ENCODE measurements at places on chromosomes 2 and 18.

DNA sequence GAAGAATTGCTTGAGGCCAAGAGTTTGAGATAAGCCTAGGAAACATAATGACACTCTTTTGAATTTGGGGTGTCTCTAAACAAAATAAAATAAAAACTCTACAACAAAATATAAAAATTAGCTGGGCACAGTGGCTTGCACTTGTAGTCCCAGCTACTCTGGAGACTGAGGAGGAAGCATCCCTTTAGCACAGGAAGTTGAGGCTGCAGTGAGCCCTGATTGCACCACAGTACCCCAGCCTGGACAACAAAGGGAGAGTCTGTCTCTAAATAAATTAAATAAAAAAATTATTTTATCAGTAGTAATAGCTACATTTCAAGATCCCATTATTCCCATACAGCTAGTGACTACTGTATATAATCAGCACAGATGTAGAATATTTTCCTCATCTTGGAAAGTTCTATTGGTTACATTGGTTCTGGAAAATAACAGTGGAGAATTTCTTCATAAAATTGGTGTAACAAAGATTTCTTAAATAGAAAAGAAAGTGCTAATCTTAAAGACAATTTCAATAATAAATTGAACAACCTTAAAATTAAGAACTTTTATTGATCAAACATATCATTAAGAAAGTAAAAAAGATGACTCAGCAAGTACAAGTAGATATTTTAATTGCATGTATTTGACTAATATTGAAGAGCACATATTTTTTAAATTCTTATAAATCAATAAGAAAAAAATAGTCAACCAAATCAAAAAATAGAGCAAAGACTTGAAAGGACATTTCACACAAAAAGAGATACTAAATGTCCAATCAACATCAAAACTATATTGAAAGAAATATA lies 90.4 kb upstream of the KYNU start:
- no peak for DNase-seq

- no peak for DNase-seq
Measured at GRCh38 chr2:240810199-240810598, 9.8 kb downstream of the KIF1A start.

DNA sequence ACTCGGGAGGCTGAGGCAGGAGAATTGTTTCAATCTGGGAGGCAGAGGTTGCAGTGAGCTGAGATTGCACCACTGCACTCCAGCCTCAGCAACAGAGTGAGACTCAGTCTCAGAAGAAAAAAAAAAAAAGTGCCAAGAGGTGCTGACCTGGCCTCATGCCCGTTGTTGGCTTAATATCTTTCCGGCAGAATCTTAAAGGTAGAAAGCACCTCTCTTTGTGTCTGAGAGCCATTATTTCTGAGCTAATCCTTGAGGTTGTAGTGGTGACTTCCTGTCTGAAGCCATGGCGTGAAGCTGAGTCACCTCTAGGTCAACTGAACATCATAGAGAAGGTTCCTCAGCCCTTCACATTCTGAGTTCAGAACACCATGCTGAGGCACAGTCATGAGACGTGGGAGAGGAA lies 60.4 kb downstream of the WDSUB1 start:
- no peak for DNase-seq

DNA sequence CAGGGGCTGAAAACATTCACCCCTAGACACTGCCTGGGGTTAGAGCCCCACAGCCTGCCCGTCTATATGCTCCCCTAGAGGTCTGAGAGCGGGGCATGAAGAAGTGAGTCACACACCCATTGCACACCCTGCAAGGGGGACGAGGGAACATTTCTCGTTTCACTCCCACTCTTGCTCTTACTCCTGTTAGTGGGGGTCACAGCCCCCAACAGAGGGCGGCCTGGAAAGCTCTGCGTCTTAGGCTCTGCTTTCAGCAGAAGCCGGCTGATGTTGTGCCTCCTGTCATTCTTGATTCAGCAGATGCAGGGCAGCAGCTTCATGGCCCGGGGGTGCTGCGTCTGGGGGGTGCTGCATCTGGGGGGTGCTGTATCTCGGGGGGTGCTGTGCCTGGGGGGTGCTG lies 141.3 kb downstream of the ASB1 start:
- DNase-seq, result no peak

DNA sequence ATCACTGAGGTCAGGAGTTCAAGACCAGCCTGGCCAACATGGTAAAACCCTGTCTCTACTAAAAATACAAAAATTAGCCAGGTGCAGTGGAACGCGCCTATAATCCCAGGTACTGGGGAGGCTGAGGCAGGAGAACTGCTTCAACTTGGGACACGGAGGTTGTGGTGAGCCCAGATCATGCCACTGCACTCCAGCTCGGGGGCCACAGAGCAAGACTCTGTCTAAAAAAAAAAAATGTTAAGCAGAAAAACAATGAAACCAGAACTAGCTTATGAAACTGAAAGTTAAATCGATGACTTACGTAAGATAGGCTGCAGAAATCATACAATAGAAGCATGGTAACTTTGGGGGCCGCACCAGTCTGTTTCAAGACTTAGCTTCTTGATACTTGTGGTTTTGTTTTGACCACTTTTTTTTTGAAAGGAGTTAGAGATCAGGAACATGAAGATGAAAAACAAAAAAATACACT lies 6.2 kb upstream of the GPR155 start:
- peak; percentile 12 for DNase-seq

GRCh38 chr2:13390676-13391075 lies 673.9 kb downstream of the TRIB2 start:
- DNase-seq, result no peak

DNA sequence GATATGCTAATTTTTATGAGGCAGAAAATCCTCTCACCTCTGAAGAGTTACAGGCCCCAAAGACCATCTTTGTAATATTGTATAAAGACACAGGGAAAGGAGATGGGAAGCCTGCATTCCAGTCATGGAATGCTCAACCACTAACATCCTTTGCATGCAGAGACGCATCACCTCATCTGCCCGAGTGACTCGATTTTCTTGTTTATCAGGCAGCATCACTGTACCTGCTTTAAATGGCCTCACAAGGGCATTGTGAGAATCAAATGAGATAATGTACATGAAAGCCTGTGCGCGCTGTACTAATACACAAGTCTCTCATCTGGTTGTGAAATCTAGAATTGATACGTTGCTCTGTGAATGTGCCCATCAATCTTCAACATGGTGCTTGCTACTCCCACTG lies 10.2 kb upstream of the TMEM247 start:
- no peak for DNase-seq

DNA sequence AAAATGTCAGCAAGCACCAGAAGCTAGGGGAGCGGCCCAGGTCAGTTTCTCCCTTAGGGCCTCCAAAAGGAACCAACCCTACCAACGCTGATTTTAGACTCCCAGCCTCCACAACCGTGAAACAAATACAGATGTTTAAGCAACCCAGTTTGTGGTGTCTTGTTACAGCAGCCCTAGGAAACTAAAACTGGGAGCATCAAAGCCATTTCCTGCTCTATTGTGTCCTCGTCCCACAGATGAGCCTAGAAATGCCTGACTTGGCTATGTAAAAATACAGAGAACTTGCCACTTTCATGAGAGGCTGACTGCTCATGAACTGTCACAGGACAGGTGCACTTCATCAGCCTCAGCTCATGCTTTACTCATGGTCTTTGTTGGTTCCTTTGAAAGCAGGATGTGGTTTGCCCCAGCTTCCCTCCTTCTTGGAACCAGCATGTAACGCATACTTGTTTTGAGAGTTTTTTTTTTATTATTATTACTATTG lies 97.6 kb upstream of the SLC39A10 start:
- peak; percentile 34 for DNase-seq

GRCh38 chr18:21112543-21113105 lies 1.0 kb upstream of the ROCK1 start:
- no peak for DNase-seq

DNA sequence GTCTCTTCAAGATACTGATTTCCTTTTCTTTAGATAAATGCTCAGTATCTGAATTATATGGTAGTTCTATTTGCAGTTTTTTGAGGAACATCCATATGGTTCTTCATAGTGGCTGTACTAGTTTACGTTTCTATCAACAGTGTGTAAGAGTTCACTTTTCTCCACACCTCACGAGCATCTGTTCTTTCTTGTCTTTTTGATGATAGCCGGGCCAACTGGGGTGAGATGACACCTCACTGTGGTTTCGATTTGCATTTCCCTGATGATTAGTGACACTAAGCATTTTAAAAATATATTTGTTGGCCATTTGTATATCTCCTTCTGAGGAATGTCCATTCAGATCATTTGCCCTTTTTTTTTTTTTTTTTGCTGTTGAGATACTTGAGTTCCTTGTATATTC lies 458.8 kb downstream of the SETBP1 start:
- no peak for DNase-seq

DNA sequence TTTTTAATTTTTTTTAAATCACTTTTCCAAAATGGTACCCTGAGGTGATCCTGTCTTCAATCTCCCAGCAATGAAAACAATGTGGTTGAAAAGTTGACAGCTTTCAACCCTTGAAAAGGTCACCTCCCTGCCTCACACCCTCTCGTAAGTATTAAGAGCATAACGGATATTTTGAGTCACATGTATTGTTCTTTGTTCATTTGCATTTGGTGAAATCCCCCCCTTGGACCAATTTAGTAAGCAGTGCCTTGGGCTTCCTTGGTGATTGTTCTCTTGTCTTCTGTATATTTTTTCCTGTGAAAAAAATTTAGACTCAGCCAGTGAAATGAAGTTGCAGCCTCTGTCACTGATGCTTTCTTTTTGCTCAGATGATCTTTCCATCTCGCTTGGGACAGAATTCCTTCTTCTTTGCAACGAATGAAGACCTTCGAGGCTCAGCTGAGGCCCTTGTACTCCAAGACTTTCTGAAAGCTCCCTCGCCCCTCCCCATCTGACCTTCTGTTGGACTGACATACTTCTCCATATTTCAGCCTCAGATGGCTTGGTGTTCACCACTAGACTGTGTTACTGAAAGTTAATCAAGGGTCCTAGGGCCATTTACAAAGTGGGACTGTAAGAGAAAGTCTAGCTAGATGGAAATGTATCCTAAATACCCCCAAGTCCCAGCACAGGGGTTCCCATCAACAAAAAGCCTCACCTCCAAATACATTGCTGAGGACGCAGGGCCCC lies 158.4 kb downstream of the BCL2 start:
- no peak for DNase-seq

GRCh38 chr2:44277541-44277940 lies 2.3 kb downstream of the SLC3A1 start:
- no peak for DNase-seq

DNA sequence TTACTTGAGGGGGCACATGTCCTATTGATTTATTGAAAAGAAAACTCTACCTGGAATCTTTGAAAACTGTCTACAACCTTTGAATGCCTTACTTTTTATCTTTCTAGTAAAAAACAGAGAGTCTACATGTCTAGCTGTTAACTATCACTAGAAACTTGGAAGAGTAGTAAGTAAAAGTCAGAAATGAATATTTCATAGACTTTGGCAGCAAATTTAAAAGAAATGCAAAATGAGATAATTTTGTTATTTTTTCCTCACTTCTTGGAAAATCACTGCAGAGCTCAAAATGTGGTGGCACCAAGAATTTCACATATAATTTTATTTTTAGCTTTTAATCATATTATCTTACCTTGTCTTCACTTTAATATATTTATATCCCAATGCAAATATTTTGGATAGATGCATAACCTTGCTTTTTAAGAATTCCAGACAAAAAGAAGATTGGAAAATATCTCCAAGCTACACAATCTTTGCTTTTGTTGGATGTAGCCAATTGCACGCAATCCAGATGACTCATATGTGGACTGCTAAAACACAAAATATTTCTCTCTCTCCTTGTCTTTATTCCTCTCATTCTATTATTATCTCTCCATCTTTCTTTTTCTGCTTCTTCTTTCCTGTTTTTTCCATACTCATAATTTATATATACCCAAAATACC lies 92.2 kb upstream of the DSEL start:
- DNase-seq, result no peak

DNA sequence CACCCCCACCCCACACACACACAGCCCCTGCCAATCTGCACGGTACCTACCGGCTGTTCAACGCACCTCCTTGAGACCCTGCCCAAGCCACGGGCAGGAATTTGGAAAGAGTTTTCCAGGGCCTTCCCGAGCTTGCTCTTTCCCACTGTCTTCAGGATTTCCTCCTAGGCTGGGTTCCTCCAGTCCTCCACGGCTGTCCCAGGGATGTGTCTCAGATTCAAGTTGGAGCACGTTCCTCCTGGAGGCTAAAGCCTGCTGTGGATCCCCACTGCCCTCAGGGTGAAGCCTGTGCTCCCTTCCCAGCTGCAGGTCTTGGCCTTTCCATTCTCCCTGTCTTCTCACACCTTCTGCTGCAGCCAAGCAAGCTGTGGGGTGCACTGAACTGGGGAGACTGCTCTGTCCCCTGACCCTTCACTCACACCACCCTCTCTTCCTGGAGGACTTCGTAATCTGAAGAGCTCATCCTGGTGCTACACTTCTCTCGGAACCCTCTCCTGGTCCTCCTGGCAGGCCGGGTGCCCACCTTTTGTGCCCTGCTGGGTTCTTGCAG lies 54.9 kb upstream of the HS6ST1 start:
- no peak for DNase-seq

DNA sequence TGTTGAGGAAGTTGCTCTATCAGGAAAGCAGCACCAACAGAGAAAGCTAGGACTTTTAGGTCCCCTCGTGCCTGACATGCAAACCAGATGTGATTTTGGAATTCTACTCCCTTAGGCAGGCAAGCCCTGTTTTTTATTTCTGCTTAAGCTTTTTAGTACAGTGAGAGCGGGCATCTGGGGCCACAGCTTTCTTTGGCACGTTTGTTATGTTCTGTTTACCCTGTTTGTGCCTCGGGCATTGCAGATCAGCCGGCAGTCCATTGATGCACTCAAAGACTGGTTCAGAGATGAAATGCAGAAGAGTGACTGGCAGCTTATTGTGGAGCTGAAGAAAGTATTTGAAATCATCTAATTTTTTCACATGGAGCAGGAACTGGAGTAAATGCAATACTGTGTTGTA lies 61.9 kb downstream of the EIF5B start:
- DNase-seq, result no peak

DNA sequence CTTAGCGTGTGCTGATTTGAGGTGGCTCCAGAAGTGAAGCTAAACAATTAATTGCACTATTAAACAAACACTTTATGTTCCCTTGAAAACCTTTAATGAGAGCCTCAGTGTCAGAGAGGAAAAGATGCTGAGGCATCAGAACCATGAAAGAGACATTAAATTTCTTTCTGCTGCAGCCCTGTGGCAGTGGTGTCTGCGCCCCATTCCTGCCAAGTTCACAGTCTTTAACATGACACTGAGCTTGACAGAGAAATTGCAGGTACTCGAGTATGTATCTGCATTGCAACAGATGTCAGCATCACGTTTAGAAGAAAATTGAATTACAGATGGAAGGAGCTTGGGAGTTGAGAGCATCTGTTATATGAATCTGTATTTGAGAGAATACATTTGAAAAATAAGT lies 111.3 kb upstream of the CREB1 start:
- no peak for DNase-seq
